ENCODE measurements at places on chromosomes 1 and 21.

DNA sequence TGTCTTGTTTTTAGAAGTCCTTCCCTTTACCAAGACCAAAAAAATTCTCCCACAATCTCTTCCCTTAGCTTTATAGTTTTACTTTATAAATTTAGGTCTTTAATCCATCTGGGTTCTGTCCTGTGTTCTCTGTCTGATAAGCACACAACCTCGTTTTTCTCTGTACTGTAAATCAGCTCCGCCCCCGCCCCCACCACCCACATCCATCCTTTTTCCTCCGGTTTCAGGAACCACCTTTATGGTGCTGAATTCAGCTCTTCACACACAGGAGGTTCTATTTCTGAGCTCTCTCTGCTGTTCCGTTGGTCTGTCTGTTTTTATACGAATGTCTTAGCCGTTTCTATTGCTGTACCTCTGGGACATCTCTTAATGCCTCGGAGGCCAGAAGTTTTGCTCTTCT is 44.5 kb downstream of the ACTL8 start:
- DNase-seq, result no peak

DNA sequence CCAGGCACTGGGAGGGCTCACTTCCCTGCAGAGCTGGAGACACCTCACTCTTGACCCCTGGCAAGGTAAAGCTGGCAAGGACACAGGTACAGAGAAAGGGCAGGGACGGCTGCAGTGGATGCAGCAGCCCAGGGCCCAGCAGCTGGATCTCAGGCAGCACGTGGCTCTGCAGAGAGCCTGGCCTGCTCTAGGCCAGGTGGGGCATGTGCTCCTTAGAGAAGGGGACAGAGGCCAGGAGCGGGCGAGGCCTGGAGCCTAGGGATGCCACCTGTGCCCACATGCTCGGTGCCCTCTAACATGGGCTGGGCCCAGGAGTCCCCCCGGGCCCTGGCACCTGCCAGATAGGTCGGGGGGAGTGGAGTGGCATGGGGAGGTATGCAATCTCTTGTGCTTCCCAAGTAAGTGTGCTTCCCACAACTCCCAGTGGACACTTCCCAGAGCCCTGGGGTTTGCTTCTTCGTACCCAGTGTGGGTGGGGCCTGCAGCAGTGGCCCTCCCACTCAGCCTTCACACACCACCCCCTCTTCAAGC is 30.0 kb downstream of the WNT3A start:
- no peak for DNase-seq

GRCh38 chr1:93384656-93385055 is 38.9 kb downstream of the DR1 start:
- no peak for DNase-seq

DNA sequence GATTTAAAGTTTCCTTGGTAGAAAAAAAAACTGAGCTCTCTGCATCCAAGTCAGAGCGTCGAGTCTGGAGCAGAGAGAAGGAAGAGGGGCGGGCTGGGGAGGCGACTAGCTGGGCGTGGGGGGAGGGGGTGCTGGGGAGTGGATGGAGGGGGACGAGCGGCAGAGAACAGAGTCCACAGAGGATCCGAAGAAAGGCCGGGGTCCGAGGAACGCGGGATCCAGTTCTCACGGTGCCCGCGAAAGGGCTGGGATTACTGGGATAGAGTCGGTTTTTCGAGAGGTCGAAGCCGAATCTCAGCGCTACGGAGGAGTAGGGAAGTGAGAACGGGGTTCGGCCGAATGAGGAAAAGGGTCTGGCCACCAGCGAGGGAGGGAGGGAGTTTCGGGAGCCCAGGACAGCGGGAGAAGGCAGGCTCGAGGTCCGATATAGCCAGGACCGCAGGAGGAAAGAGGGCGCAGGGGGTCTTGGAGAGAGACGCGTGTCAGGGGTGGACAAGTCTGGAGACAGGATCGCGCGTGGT is 665 bp downstream of the DAB1 start:
- DNase-seq, result no peak

DNA sequence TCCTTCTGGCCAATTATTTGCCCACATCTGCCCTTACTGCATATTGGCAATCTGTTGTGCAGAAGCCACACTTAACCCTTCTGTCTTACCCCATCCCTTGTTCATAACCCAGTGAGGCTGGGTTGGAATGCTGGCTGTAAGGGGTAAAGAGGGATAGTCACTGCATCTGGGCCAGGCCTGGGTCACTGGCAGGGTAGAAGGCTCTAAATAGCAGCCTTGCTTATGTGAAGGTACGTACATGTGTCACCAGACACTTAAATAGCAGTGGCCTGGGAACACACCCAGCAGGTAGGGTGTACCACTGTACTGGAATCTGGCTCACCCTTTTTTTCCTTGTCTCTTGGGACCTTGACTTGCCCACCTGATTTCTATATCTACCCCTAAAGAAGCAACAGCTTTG is 9.9 kb upstream of the TARS2 start:
- DNase-seq, result no peak

DNA sequence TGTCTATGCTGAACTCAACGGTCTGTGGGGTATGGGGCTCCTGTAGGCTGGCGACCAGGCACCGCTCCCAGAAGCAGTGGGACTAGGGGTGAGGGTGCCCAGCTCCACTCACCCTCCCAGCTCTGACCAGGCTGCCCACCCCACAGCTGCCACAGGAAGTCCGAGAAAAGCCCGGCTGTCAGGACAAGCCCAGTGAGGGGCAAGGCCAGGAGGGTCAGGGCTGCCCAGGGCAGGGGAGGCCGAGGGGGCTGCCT is 3.5 kb upstream of the TMEM52 start:
- no peak for DNase-seq

GRCh38 chr1:154183046-154183915 is 8.6 kb downstream of the TPM3 start:
- DNase-seq, result peak; percentile 94

DNA sequence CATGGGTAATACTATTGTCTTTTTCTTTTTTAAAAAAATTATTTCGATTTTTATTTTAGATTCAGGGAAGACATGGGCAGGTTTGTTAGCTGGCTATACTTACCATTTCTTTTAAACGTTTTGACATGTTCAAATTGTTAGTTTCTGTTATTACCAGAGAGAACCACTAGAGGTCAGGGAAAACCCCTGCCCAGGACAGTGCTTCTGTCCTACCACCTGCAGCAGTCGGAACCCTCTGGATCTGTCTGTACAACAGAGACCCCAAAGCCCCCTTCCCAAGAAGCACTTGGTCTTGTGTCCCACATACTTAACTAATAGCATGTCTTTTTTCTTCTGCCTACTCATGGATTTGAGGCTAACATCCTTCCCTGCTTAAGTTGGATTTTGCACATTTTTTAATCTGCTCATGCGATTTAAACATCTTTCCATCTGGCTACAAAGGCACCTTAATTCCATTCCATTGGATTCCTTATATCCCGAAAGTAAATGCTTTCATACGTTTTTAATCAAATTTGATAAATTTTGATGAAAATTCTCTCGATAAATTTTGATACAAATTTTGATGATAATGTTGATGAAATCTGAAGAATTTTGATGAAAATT is 10.0 kb upstream of the C1orf115 start:
- no peak for DNase-seq

DNA sequence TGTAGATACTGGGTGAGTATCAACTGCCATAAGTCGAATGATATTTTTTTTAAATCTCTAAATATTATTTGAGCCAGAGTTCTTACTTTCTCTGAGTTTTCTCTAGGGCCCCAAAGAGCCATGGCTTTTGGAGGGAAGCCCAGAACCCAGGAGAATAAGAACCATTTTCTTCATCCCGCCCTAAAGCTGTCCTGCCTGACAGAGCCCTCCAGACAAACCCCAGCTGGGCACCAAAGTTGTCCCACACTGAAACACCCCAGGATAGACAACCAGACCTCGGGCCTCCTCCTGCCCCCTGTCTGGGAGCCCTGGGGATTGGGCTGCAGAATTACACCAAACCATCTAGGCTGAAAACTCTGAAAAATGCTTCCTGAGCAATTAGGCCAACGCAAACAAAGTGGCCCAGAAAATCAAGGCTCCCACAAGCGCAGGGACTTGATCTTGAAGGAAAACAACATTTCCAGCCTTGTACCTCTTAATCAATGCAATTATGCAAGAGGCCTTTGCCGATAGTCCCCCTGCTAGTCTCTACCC is 113.1 kb downstream of the RRAGC start:
- DNase-seq, result no peak

DNA sequence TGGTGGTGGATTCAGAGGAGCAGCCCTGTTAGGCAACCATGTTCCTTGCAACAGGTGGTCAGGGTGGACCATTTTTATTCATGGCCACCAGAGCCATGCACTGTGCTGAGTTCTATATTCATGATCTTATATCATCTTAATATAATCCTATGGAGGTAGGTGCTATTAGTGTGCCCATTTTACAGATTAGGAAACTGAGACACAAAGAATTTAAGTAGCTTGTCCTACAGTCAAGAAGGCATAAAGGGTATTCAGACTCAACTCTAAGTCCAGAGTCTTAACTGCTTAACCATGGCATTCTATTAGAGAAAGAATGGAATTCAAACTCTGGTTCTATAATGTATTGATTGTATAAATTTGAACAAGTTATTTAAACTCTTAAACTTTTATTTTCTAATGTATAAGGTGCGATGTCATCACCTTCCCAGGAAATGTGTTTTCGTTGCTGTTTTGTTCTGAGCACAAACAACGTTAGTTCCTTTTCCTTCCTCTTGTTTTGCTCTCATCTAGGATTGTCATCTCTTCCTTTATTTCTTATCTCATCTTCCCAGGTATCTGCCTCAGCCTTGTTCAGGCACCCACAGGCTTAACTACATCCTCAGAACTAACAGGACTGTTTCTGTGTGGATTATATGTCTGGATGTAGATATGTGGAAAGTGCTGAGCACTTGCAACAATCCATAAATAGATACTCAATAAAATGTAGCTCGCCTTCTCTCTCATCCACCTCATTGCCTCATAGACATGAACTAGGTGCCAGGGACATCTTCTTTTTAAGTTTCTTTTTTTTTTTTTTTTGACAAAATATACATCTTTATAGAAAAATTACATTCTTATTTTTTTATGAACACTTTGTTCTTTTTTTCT is 207.1 kb downstream of the NFIA start:
- no peak for DNase-seq

DNA sequence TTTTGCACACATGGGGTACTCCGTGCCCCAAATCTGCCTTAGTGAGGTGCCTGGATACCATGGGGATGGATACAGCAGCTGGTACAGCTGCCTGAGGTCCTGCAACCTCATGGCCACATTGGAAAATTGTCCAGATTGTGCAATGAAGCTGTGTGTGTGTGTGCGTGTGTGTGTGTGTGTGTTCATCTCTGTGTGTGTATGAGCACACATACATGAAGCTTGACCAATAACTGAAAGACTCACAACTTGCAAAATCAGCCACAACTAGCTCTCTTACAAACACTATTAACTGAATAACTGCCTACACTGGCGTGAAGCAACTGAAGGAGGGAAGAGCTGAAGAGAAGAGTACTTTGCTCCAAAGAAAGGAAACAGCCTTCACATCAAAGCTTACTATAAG is 78.1 kb downstream of the ERG start:
- DNase-seq, result no peak

DNA sequence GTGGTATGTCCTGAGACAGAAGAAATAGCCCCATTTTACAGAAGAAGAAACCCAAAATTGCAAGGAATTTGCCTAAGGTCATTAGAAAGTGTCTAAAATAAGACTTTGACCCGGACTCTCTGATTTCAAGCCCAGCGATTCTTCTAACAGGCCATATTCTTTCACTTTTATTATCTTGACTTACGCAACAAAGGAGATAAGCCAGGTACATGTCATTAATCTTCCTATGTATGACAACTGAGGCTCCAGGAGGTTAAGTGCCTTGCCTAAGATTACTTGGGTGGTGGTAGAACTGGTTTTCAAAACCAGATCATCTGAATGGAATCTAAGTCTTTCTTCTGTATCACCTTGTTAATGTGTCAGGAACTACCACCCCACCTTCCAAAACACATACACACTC is 124.3 kb downstream of the PBX1 start:
- DNase-seq, result no peak

- DNase-seq, result no peak
Observed at GRCh38 chr1:232390590-232390989, 239.3 kb downstream of the SIPA1L2 start.
